Adrenal gland (tissue), 19 donors: ENCODE measurements at places on chromosomes 1 and 21.

DNA sequence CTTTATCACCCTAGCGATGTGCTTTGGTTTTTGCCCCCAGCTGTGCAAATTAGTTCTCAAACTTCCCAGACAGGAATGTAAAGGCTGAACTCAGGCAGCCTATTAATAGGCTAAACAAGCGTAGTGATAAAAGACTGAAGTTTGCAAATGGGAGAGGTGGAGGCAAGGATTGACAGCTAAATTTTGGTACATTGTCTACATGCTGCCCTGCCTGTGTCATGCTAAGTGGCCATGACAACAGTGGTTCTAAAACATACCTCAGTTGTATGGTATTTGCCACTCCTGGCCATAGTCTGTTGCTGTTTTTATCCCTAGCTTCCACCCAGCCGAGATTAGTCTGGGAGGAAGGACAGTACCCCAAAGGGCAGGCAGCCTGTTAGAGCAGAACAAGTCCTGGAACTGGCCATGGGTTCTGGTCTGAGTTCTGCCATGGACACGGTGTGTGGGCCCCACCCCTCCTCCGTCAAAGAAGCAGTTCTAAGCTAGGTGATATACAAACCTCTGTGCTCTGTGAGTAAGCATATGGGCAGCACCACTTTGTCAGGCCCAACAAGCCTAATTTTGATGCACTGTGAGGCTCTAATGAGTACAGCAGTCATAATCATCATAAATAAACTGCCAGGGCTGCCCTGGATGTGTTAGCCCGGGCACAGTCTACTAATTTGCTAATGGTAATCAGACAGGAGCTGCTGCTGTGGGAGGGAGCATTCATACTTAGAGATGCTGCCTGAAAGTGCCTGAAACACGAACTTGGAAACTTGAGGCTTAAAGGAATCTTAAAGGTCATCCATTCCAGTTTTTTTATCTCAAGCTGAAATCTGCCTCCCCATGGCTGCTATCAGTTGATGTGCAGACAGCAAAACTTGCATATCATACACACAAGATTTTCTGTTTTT, 177.1 kb downstream of the HHAT start:
- no peak for DNase-seq
- H3K4me1 ChIP-seq = no peaks in the 10 kb centered on the region
- H3K27ac ChIP-seq = no peak overlapping the region
- H3K36me3 ChIP-seq = no peaks in the 10 kb centered on the region
- no peaks in the 10 kb centered on the region for H3K27me3 ChIP-seq

DNA sequence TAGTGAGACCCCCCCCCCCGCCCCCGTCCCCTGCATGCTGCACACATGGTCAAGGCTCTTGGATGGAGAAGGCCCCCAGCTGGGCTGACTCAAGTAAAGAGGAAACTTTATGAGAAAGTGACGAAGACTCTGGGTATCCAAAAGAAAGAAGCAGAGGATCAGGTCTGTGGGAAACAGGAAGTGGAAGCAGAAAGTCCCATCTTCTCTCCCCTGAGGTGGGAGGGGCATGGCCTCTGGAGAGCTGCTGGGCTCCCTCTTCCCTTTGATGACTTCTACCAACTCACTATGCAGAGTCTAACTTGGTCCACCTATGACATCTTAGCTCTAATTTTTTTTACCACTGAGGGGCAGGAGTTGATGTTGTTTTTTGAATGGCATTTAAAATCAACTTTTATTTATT, 42.7 kb upstream of the LIN9 start:
- no peaks in the 10 kb centered on the region for H3K27me3 ChIP-seq
- no peaks in the 10 kb centered on the region for H3K4me1 ChIP-seq

- no peaks in the 10 kb centered on the region for H3K36me3 ChIP-seq
- H3K4me3 ChIP-seq = no peak overlapping the region
- no peak for DNase-seq
- no peak overlapping the region for H3K27ac ChIP-seq
Measured at GRCh38 chr1:206898089-206898914, 1.1 kb downstream of the IL24 start.

- no peak for DNase-seq
- no peaks in the 10 kb centered on the region for H3K36me3 ChIP-seq
- H3K4me1 ChIP-seq = no peaks in the 10 kb centered on the region
- no peaks in the 10 kb centered on the region for H3K27me3 ChIP-seq
Measured at GRCh38 chr1:117654493-117655219, 48.8 kb downstream of the TENT5C start.

GRCh38 chr1:164061528-164061927, 497.5 kb upstream of the PBX1 start:
- no peaks in the 10 kb centered on the region for H3K36me3 ChIP-seq
- no peaks in the 10 kb centered on the region for H3K4me1 ChIP-seq
- H3K27me3 ChIP-seq = no peaks in the 10 kb centered on the region
- H3K4me3 ChIP-seq = no peak overlapping the region
- no peak for DNase-seq

- no peak for DNase-seq
- no peaks in the 10 kb centered on the region for H3K4me1 ChIP-seq
- H3K27ac ChIP-seq = no peak overlapping the region
Measured at GRCh38 chr1:196877964-196878363, 9.9 kb upstream of the CFHR4 start.

- peaks cover 5% of the 10 kb centered on the region for H3K4me1 ChIP-seq
- H3K36me3 ChIP-seq = no peaks in the 10 kb centered on the region
- no peak for DNase-seq
- H3K4me3 ChIP-seq = no peak overlapping the region
- no peaks in the 10 kb centered on the region for H3K27me3 ChIP-seq
- H3K27ac ChIP-seq = no peak overlapping the region
Measured at GRCh38 chr1:110875216-110875731, 2.3 kb downstream of the CD53 start.

DNA sequence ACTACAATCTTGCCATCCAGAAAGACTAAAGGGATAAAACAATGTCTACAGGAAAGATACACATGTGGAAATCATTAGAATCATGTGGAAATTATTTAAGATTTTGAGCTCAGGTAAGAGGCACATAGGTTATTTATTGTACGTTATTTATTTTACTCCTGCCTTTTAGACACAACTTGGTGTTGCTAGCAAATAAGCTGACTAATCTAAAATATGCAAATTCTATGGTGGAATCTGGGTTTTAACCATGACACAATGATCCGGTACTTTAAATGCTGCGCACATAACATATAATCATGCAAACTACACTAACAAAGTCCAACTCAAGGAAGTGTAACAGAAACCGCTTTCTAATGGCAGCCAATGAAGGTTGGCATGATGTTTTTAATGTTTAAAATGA, 112.5 kb downstream of the IFI44 start:
- H3K27ac ChIP-seq = no peak overlapping the region
- no peaks in the 10 kb centered on the region for H3K4me1 ChIP-seq
- no peak overlapping the region for H3K4me3 ChIP-seq
- no peaks in the 10 kb centered on the region for H3K36me3 ChIP-seq
- no peak for DNase-seq
- H3K27me3 ChIP-seq = no peaks in the 10 kb centered on the region

- no peak overlapping the region for H3K4me3 ChIP-seq
- H3K27me3 ChIP-seq = no peaks in the 10 kb centered on the region
- peaks cover 3% of the 10 kb centered on the region for H3K4me1 ChIP-seq
- DNase-seq = no peak
- no peaks in the 10 kb centered on the region for H3K36me3 ChIP-seq
Measured at GRCh38 chr1:82177192-82177591, 376.5 kb downstream of the ADGRL2 start.
